NCI-H1092 treated with DMSO at 0.1 percent for 48 hours (cell line): ENCODE measurements at places on chromosomes 7 and 10.

DNA sequence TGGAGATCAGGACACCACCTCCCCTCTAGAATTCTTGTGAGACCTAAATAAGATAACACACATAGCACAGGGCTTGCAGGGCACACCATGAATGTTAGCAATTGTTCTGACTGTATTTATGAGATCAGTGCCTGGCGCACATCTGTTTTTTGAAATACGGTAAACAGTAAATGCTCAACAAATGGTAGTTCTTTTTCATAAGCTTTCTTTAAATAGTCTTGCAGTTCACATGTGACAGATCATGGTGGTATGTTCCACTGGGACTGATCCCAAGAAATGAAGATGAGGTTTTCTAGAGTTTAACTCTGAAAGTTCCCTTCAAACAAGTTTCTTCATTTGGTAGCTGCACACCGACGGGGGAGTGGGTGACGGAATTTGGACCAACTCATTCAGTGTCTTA lies 34.8 kb downstream of the CREB5 start:
- no peak for DNase-seq

DNA sequence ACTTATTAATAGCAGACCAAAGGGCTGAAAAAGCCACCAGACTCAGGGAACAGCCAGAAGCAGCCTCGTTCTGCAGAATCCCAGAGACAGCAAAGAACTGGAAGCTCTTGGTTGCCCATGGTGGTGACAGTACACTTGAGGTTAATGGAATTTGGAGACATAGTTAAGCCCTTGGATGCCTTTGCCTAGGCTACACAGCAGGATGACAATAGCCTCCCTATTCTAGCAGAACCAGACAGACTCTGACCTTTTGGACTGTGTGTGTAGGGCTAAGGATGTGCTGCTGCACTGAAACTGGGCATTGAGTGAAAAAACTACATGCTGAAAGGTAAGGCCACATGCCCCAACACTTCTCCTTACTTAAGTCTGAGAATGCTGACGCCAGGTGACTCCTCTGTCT lies 22.7 kb downstream of the OTUD1 start:
- DNase-seq = no peak

DNA sequence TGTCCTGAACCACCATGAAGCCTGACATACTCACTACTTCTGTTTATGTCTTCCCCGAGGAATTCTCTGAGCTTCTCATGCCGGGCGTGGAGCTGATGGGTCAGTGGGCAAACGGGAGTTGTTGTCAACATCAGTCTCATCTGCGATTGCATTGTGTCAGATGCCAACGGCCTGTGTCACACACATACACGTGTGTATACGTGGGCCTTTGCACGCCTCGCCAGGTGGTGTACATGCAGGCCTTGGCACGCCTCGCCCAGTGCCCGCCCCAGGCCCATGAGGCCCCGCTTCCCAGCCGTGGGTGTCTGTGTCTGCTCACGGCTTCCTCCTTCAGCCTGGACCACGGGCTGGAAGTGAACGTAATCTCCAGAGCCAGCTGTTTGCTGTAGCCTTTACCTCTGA lies 7.5 kb upstream of the CSGALNACT2 start:
- DNase-seq = no peak

DNA sequence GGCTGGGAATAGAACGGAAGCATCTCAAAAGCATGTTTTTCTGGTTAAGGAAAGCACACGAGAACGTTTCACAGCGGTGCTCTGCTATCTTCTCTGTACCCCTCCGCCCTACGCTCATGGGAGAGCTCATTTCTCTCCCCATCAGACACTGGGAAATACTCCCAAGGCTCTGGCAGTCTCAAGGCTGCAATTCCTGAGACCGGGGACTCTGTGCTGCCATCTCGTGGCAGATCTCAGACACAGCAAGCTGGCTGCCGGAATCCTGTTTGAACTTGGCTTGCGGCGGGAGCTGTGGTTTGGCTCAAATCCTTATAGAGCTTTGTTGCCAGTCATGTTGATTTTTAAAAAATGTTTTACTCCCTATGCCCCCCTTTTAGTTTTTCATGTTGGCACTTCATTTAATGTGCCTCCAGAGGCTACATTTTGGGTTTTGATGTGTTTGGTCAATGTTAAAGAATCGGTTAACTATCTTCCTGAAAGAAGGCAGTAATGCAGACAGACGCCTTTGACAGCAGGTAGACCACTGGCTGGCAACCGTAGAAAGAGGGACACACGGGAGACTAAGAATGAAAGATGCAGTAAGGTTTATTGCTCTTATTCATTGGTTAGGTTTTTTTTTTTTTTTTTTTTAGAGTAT lies 27.6 kb downstream of the BMPER start:
- peak; percentile 76 for DNase-seq

DNA sequence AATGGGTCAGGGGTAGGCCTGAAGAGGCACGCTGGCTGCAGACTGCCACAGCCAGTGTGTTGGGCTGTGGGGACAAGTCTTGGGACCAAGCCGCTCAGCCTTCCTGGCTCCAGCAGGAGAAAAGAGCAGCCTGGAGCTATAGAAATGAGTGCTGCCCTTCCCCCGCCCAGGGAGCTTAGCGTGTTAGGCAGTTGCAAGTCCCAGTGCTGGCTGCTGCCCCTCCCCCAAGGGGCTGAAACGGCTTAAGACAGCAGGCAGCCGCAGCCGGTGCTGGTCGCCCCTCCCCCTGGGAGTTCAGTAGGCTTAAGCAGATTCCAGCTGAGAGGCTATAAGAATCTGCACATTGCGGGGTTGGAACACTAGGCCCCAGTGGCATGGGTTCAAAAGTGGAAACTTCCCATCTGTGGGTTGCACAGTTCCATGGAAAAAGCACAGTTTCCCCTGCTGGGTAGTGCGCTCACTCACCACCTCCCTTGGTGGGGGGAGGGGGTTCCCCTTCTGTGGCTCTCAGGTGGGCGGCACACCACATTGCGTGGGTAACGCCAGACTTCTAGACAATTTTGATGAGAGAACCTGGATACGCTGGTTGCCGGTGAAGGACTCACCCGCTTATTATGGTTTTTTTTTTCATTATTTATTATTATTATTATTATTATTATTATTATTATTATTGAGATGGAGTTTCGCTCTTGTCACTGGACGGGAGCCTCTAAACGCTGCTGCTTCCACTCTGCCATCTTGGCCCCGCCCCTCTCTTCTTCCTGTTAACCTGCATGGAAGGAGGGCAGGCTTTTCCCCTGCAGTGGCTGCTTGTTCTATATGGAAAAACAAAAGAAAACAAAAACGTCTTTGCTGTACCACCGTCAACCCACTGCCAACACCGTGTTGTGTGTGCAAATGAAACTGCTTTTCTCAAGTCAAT lies 151.1 kb downstream of the CXCL12 start:
- no peak for DNase-seq
